ENCODE measurements at places on chromosomes 4 and X.

GRCh38 chrX:29107231-29107630, 520.0 kb downstream of the IL1RAPL1 start:
- DNase-seq, result no peak

- DNase-seq, result no peak
Measured at GRCh38 chr4:61251129-61251528, 51.0 kb downstream of the ADGRL3 start.

GRCh38 chr4:23805450-23805851, 84.4 kb downstream of the PPARGC1A start:
- DNase-seq, result no peak

DNA sequence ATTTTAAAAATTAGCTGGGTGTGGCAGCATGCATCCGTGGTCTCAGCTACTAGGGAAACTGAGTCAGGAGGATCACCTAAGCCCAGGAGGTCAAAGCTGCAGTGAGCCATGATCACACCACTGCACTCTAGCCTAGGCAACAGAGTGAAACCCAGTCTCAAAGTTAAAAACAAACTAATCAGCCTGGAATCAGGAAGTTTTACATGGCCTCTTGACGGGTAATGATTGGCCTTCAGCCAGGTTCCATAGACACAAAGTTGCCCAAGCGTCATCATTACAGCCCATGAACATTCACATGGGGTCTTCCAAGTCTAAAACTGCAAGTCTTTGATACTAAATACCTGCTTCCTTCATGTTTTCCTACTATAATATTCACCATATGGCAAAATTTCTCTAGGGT, 10.0 kb upstream of the RGN start:
- no peak for DNase-seq

DNA sequence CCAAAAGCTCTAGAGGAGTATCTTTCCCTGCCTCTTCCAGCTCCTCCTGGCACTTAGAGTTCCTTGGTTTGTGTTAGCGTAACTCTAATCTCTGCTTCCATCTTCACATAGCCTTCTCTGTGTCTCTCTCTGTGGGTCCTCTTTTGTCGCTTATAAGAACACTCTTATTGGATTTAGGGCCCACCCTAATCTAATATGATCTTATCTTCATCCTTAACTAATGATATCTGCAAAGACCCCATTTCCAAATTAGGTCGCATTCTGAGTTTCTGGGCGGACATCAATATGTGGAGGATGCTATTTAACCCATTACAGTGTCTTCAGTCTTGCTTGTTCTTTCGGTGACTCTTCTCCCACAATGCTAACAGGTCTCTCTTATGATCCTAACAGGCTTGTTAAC, 72.3 kb downstream of the CC2D2A start:
- DNase-seq, result no peak

Data from hematopoietic multipotent progenitor cell treated with erythropoietin and hydrocortisone succinate and interleukin-3 and kit ligand, for 6 days (in vitro differentiated cells).